ENCODE measurements at places on chromosomes 16 and 17.

DNA sequence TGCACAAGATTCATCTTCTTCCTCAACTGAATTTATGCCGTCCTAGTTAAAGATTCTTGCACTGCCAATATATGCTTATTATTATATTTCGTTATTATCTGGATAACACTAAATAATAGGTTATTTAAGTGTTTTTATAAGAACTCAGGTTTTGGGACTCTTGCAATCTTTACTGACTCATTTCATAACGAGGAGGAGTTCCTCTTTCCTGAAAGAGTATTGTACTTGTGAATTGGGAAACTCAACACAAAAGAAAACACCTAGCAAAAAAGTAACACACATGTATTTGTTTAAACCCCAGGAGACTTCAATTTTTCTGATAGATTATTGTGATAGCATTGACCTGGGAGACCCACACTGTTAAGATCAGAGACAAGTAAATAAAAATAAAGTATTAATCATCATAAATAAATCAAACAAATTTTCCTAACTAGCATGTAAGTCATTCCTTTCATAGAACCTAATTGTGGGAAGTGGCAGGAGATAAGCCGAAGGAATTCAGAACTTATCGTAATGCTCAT lies 505.8 kb downstream of the KCNJ2 start:
- DNase-seq, result no peak

DNA sequence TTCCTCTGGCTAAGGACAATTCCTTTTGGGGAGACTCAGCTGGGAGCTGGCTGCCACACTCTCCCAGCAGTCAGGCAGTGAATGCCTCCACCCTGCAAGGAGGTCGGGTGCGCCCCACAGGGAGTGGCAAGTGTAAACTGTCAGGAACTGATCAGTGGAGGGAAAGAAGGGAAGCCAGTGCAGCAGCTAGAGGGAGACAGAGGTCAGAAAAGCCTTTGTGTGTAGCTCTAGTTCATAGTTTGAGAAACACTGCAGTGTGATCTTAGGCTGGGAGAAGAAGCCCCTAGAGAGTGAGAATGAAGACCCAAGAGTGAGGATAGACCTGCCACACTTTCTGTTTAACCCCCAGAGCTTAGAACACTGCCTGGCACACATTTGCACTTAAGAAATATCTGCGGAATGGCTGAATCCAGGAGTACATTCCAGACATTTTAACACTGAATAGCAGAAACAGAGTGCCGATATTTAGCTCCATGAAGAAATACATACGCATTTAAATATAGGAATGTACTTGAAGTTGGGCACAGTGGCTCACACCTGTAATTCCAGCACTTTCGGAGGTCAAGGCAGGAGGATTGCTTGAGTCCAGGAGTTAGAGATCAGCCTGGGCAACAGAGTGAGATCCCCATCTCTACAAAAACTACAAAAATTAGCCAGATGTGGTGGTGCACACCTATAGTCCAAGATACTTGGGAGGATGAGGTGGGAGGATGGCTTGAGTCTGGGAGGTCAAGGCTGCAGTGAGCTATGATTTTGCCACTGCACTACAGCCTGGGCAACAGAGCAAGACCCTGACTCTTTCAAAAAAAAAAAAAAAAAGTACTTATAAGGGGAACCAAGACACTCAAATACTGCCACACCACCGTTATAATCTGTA lies 11.1 kb upstream of the SLC5A11 start:
- peak; percentile 61 for DNase-seq

GRCh38 chr17:44541884-44542581 lies 15.3 kb upstream of the FZD2 start:
- no peak for DNase-seq

GRCh38 chr17:28071891-28072606 lies 29.6 kb downstream of the NLK start:
- no peak for DNase-seq

GRCh38 chr17:76727745-76728456 lies 1.3 kb downstream of the METTL23 start:
- DNase-seq, result no peak

- no peak for DNase-seq
Observed at GRCh38 chr16:69928856-69929400, 22.2 kb upstream of the CLEC18A start.

GRCh38 chr16:21611198-21611555 lies 11.8 kb downstream of the METTL9 start:
- DNase-seq, result no peak

- DNase-seq, result no peak
Observed at GRCh38 chr16:69093974-69094373, 11.5 kb upstream of the HAS3 start.

- DNase-seq, result peak; percentile 16
Observed at GRCh38 chr16:82735673-82736091, 108.9 kb downstream of the CDH13 start.

DNA sequence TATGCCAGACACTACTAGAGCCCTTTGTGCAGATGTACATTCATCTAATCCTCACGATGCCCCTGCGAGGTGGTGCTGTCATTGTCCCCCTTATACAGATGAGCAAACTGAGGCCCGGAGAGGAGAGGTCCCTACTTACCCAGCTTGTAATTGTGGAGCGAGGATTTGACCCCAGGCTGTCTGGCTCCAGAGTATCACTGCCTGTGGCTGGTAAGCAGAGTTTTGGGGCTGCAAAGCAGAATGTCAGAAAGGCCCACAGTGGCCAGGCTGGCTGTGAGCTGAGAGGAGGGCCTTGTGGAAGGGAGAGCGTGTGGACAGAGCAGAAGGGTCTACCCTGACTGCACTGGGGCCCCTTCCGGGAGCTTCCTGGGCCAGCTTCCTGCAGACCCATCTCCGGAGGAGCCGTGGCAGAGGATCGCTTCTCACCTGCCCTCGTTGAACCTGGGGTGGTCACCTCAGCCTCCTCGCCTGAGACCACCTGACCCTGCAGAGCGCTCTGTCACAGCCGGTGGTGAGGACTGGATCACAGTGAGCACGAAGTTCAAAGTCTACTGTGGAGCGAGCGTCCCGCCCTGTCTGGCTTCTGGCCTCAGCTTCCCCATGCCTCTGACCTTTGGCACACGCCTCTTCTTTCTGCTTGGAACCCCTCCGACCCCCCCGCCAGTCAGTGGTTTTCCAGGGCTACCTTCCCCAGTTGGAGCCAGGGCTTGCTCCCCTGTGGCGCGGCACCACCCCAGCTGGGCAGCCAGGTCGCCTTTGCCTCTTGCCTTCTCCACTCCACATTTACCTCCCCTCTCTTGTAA lies 12.1 kb downstream of the CMIP start:
- no peak for DNase-seq

GRCh38 chr17:81647640-81648012 lies 8.7 kb downstream of the PDE6G start:
- DNase-seq, result no peak

DNA sequence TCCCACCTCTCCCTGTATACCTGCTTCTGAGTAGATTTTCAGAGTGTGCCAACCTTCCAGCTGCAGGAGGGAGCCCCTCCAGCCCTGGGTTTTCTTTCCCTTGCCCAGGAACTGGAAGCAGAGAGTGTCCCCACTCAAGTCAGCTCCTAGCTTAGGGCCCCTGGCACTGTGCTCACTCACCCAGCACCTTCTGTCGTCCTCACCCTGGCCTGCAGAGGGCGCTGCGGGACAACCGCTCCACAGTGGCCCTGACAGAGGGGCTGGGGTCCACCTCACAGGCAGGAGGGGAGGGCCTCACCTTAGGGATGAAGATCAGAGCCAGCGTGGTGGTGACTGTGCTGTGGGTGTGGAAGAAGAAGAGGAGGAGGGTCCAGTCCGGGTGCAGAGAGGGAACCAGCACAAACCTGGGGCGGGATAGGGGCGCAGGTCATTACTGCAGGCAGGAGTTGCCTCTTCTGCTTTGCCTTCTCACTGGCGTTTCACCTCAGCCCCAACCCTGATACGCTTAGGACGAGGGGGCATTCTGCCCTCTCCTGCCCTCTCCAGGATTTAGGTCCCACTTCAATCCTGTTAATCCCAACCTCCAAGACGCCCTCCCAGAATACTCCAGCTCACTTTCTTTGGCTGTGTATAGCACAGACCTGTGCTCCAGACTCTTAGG lies 10.0 kb downstream of the GPR179 start:
- DNase-seq, result peak; percentile 39

DNA sequence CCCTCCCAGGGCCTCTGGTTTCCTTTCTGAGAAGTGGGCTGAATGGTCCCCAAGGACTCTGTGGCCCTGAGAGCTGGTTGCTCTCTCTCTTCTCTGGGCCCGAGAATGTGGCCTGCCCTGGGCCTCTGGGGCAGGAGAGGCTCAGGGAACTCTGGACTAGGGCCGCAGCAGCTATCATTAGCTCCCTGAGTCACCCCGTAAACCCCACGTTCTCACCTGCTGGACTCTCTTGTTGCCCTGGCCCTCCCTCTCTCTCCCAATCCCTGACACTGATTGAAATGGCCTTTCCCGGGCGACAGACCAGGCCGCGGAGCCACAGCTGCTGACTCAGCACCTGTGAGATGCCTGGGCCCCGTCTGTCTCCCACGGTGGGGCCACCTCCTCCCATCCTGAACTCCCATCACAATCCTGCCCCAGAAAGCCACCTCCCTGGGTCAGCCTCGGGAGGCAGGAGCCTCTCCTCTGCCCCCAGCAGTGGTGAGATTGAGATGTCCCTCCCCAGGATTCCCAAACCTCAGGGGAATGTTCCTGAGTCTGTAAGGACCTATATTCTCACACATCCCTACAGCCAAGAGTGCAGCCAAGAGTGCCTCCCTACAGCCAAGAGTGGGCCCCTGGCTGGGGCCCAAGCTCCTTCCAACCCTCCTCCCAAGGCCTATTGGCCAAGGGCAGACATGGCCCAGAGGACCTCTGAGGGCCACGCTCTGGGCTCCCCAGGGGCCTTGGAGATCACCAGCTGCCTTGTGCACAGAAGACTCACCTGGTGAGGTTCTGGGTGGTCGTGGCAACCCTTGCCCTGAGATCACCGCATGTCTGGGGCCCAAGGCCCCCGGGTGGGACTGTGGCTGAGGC lies 470 bp downstream of the TRPV3 start:
- DNase-seq, result no peak

GRCh38 chr17:42403150-42403549 lies 14.9 kb upstream of the STAT3 start:
- DNase-seq, result no peak

- DNase-seq, result no peak
Observed at GRCh38 chr16:8735574-8735973, 61.2 kb downstream of the ABAT start.

- no peak for DNase-seq
Observed at GRCh38 chr16:85445064-85445778, 167.9 kb upstream of the GSE1 start.

DNA sequence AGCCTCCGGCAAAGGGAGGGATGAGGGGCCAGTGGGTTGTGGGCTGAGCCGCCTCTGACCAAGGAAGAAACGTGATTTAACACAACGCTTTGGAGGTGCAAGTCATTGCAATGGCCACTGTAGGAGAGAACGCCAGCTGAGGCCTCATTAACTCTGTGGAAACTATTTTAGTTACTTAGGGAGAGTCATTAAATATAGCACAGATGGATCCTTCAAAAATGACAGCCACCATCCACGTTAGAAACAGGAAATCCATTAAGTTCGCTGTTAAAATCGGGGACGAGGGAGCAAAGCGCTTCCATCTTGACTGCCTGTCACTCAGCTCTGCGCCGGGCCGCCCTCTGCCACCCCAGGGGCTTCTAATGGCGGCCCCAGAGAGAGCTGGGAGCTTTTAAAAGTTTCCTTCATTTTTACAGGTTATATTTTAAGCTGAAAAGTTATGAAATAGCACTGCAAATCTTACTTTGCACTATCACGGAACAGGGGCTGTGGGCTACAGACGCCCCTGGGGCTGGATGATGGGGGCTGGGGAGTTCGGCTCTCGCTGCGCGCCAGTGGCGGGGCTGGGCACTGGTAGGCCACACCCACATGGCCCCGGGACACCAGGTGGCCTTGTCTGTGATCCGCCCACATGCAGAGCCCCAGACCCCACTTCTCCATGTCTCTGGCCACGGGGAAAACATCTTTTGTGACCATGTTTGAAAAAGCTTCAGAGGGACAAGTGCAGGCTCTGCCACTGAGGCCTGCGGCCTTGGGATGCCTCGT lies 54.6 kb downstream of the LMF1 start:
- DNase-seq, result no peak

GRCh38 chr16:56344518-56345405 lies 80.6 kb downstream of the AMFR start:
- DNase-seq, result no peak

DNA sequence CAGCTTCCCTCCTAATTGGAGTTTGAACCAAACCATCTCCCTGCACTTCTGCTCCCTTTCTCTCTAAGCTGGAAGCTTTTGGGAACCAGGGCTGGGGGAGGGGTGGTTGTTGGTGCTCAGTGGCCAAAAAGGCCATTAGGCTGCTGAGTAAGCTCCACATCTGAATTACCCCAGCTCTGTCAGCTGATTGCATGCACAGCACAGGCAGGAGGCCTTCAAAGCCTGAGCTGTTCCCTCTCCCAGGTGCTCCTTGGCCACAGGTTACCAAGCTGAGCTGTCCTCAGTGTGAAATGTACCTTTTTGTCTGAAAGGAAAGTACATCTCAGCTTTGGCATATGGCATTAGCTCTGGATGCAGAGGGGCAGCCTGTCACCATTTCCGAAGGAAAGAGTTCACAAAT lies 6.2 kb upstream of the TBKBP1 start:
- no peak for DNase-seq

GRCh38 chr17:49082231-49082630 lies 50.3 kb upstream of the B4GALNT2 start:
- DNase-seq, result no peak

GRCh38 chr17:64036198-64036922 lies 15.9 kb upstream of the ICAM2 start:
- DNase-seq, result no peak

- DNase-seq, result peak; percentile 75
Observed at GRCh38 chr17:74758848-74759168, 10.4 kb downstream of the NHERF1 start.

- DNase-seq, result peak; percentile 48
Observed at GRCh38 chr17:50559674-50560184, 786 bp upstream of the CACNA1G start.

DNA sequence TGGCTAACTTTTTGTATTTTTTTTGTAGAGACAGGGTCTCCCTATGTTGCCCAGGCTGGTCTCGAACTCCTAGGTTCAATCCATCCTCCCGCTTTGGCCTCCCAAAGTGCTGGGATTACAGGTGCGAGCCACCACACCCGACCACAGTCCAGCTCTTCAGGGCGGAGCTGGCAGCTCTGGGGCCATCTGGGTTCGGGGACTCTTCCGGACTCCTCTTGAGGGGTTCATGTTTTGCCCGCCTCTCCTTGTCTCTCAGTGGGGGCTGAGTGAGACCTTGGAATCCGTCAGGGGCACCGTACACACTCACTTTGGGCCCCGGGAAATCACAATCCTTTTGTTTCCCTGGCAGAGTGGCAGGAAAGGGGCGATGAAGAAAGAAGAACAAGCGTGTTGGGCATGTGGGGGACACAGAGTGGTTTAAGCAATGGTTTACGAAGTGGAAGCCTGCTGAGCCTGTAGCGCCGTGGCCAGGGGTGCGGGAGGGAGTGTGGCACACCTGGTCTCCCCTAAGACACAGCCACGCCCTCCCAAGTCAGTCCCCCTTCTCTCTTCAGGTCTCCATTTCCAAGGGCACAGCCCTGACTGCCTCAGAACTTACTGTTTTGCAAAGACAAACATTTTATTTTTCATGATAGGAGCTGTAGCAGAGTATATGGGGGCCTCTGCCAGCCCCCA lies 26.1 kb downstream of the TNS4 start:
- DNase-seq, result no peak
